ENCODE measurements at places on chromosomes 12 and 14.

GRCh38 chr14:58055497-58056010 lies 96.5 kb downstream of the ARMH4 start:
- DNase-seq = no peak

DNA sequence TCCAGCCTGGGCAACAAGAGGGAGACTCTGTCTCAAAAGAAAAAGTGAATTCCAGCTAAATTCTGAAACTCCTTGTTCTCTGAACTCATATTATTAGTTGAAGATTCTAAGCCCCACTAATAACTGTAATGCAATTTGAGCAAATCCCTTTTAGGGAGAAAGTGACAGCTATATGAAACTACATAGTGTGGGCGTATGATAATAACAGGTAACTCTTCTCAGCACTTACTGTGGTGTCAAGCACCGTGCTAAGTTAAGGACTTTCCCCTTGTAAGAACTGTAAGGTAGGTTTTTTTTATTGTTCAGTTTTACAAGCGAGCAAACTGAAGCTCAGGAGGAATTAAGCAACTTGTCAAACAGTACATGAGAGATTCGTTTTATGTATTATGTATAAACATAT lies 5.4 kb downstream of the ANKRD13A start:
- no peak for DNase-seq

GRCh38 chr14:28780843-28781820 lies 14.5 kb downstream of the FOXG1 start:
- no peak for DNase-seq

GRCh38 chr12:119079530-119079929 lies 98.2 kb downstream of the SRRM4 start:
- DNase-seq = no peak

GRCh38 chr12:89707703-89708564 lies 704 bp downstream of the ATP2B1 start:
- DNase-seq = no peak

- no peak for DNase-seq
Measured at GRCh38 chr12:19761463-19761862, 322.2 kb downstream of the AEBP2 start.

GRCh38 chr14:59483363-59483762 lies 845 bp downstream of the L3HYPDH start:
- DNase-seq = no peak

DNA sequence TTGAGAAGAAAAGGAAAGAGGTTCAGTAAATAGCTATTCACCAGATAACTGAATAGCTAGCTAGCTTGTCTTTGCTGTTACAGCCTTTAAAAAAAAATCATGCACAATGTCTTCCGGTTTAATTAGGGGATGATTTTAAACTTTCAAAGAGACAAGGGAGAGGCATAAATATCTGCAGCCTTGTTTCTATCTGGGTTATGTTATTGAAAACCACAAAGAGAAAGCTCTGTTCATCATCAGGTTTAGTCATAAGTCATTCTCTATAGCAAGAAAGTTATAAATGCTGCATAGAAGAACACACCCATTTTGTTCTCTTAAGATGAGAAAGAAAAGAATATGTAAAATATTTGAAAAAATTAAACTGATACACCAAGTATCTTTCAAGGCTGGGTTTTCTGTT lies 1046.9 kb downstream of the AACS start:
- no peak for DNase-seq

DNA sequence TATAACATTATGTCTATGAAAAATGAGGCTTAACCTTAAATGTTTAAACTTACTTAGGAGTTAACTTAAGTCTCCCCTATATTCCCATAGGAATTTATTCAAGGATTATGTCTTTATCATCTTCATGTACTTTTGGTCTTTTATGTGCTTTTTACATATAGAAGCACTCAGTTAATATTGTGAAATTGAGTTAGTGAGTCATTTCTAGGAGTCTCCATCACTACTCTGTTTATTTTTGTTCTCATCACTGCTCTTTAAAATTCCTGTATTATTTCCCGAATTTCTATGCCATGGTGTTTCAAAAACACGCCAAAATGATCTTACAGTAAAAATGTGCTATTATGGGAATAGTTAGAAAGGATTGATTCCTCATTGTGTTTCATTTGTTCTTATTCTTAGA lies 31.6 kb downstream of the TBC1D15 start:
- no peak for DNase-seq

DNA sequence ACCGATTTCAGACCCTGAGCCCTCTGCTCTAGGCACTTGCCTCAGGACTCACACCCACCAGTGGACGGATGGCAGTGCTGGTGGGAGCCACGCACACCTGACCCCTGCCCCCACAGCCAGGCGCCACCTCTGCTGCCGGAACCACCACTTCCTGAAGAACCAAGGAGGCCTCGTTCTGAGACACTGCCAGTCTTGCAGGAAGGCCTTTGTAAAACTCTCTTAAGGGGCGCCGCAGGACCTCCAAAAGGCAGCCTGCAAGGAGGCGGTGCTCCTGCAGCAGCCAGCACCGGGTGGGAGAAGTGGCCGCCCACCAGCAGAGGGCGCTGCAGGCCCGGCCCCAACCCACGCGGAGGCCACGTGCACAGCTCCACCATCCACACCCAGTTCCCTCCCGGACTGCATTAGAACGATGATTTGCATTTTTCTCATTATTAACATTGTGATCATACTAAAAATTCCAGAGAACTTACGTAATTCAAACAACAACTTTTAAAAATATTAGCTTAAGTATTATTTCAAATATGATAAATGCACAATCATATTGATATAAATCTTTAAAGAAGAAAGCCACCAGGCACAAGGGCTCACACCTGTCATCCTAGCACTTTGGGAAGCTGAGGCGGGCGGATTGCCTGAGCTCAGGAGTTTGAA lies 12.8 kb downstream of the STX2 start:
- no peak for DNase-seq

DNA sequence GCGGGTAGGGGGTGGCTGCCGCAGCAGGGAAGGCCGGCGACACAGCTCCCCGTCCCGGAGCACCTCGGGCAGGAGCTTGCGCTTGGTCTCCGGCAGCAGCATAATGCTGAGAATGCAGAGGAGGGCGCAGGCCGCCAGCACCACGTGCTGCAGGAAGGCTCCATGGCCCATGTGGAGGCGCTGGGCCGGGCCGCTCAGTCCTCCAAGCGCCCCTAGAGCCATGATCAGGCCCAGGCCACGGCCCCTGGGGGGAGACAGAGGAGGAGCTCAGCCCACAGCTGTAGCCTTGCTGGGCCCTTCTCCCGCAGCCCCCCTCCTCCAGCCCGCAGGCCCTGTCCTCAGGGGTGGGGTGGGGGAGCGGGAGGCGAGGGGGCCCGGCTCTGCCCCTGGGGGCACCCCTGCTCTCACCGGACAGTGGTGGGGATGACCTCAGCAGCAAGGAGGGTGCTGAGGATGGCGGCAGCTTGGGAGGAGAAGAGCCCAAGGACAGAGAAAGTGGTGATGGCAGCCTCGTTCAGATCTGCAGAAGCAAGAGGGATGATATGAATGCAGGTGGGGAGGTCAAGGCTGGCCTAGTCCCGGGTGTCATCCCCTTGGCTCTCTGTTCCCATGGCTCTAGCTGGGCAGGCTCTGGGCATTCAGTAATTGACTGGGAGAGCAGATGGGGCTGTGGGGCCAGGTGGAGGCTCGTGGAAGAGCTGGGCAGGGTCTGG lies 5.8 kb downstream of the SLC22A17 start:
- no peak for DNase-seq

GRCh38 chr14:56118611-56119181 lies 485 bp downstream of the PELI2 start:
- no peak for DNase-seq

Measured in esophagus squamous epithelium (tissue), 5 donors.